NT2/D1 (cell line): ENCODE measurements at places on chromosomes 7 and 10.

GRCh38 chr10:128631801-128632241 lies 505.6 kb upstream of the MKI67 start:
- no peak for DNase-seq

GRCh38 chr10:30068492-30069223 lies 9.3 kb upstream of the JCAD start:
- DNase-seq: no peak

- no peak for DNase-seq
These were observed 159.8 kb downstream of the MAGI2 start for GRCh38 chr7:79293655-79294142.

DNA sequence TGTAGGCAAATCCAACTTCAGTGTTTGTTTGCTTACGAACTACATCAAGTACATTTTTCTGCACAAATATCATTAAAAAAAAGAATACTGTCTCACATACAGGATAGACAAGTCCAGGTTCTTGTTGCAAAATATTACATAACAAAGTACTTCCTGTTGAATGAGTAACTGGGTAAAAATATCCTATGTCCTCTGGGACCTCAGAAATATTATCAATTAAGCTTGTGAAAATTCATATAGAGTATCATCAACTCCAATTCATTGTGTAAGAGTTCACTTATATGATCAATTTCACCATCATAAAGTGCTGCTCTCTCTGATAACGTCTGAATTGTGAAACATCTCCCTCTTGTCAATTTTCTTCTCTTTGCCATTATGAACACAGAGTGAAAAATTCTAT lies 22.6 kb downstream of the HERC4 start:
- DNase-seq: no peak

GRCh38 chr10:95601116-95601719 lies 40.0 kb upstream of the SORBS1 start:
- peak; percentile 88 for DNase-seq

DNA sequence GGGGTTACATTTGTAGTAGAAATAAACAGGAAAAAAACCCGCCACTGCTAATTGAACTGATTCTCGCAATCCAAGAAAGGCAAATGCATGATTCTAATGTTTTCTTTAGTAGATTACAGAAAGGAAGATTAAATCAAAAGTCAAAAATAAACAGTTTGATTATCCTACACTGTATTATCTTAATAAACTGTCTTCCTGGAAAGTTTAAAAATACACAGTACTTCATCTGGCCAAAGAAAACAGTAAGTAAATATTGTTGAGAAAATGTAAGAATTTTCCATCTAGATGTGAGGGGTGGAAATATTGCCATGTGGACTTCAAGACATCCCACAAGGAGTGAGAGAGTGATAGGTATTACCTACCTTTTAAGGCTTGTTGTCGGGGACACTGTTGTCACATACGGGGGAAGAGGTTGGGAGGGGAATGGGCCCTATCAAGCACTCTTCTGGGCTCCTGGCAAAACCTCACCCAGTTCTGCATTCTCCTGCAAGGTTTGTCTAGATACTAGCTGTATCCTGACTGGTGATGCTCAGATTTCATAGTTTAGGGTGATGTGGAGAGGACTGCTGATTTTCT lies 17.8 kb downstream of the GRK5 start:
- DNase-seq: no peak

GRCh38 chr7:99096124-99096887 lies 47.6 kb downstream of the SMURF1 start:
- no peak for DNase-seq

DNA sequence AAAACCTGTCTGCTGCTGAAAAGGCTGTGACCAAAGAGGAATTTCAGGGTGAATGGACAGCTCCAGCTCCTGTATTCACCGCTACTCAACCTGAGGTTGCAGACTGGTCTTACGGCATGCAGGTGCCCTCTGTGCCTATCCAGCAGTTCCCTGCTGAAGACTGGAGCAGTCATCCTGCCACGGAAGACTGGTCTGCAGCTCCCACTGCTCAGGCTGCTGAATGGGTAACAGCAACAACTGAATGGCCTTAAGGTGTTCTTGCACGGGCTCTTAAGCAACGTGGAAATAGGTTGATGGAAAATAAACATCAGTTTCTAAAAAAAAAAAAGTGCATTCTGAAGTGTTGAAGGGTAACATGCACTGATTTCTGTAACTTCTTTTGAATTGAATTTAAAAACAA lies 82.3 kb downstream of the DAGLB start:
- DNase-seq: no peak

GRCh38 chr10:98169379-98169778 lies 34.9 kb downstream of the R3HCC1L start:
- no peak for DNase-seq

DNA sequence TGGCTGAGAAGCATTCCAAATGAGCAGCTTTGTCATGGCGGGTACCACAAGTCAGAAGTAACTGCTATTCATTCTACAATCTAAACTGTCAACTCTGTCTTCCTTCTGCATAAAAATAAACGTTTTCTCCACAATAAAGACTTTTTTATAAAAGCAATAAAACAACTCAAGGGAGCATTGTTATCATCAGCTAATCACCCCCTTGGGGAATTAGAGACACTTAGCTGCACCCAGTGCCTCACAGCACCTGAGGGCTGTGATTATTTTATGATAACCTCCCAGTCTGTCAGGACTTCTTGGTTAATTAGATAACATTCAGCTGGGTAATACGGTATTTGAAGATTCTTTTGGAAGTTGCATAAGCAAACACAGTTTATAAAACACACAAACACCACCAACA lies 155.6 kb downstream of the PPP1R3A start:
- no peak for DNase-seq

- DNase-seq: no peak
These were observed at the start of gene UNC5B for GRCh38 chr10:71212318-71213126. TSS of gene UNC5B (plus strand) at chr10:71212570. CDS start at chr10:71212986, 416 bp downstream.

GRCh38 chr10:92619368-92619767 lies 26.4 kb downstream of the KIF11 start:
- no peak for DNase-seq

DNA sequence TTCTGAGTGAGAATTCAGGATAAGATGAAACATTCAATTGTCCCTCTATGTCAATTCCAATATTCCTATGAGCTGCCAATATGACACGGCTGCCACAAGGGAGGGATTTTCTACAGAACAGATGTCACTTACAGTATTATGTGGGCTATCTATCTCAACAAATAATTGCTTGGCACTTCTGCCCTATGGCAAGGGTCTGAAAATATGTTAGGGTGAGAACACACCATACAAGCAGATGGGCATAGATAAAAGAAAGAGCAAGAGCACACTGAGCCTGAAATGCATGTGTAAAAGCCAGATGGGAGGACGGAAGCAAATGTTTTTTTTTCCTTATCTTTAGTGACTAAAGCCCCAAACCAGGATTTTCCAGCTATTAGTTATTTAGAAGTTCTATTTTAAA lies 70.1 kb upstream of the TFEC start:
- DNase-seq: no peak

DNA sequence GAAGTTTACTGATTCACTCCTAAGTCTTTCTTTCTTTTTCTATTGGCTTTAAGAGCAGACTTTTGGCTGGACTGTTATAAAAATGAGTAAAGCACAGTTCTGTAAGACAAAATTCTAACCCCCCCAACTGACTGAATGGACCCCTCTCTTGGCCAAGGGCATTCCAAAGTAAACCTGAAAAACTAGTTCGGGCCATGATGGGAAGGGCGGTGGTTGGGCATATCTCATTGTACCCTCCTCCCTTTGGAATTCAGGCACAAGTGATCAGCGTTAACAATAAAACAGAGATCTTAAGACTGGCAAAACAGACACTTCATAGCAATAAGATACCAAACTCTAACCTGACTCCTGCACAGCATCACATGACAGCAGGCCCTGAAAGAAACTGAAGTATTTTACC lies 6.1 kb upstream of the KIF20B start:
- no peak for DNase-seq

DNA sequence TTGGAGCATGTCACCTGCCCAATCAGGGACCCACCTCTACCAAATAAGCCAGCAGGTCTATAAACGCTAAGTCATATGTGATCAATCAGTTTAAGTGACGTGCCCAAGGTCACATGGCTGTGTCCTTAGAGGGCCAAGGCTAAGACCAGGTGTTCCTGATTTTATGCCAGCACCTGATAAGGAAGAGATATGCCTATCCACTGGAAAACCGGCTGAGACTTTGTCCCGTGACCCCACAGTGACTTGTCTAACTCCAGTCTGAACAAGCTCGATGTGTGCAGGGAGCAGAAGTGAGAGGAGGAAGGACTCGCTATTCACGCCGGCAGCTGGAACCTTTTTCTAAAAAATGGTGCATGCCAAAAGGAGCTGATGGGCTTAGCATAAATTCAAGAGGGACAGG lies 57.0 kb downstream of the PRKAG2 start:
- DNase-seq: no peak

DNA sequence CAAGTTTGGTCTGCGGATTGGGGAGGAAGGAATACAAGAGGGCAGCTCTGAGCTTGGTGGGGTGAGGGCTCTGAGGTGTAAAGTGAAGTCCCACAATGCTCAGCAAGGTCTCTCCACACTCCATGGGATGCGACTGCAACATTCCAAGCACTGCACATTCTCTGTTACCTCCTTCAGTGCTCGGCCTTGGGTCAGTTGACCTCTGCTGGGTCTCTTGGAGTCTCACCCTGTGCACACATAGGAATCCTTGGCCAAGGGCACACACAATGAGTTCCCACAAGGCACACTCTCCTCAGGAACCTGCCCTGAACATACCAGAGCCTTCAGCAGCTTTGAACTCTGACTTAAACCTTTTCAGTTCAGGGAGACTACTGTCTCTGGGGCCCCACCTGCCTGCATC lies 2.4 kb upstream of the WDFY4 start:
- DNase-seq: no peak

DNA sequence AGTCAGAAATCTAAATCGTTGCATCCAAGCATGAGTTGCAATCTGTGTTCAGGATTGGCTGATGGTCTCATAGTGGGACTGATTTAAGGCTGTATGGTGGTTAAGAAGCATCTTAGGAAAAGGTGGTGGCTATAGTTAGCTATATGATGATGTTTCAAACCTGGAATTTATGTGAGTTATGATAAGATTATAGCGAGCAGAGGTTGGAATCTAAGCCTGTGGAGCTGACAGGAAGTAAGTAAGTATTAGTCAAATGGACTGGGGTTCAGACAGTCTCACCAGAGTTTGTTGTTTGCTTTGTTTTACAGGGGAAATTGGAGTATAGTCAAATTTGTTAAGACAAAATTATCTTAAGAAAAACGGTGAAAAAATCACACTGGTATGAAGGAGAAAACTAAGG lies 56.7 kb downstream of the ANKRD7 start:
- no peak for DNase-seq

GRCh38 chr7:2350861-2351260 lies 3.8 kb upstream of the EIF3B start:
- DNase-seq: no peak

- no peak for DNase-seq
These were observed 9.5 kb upstream of the ASB4 start for GRCh38 chr7:95476072-95476847.

- no peak for DNase-seq
These were observed 1.3 kb downstream of the CYTH3 start for GRCh38 chr7:6271060-6271658.

- no peak for DNase-seq
These were observed at the start of gene BLNK for GRCh38 chr10:96271016-96271815. TSS of gene BLNK (minus strand) at chr10:96271569. CDS start at chr10:96271398, 171 bp downstream.

GRCh38 chr10:87654212-87654611 lies 5.5 kb upstream of the PAPSS2 start:
- no peak for DNase-seq

- no peak for DNase-seq
These were observed 697 bp upstream of the SNX13 start for GRCh38 chr7:17940951-17941431.

GRCh38 chr10:131851346-131851745 lies 49.5 kb upstream of the PPP2R2D start:
- no peak for DNase-seq

- DNase-seq: no peak
These were observed 53.9 kb downstream of the IMMP2L start for GRCh38 chr7:111508387-111508786.

DNA sequence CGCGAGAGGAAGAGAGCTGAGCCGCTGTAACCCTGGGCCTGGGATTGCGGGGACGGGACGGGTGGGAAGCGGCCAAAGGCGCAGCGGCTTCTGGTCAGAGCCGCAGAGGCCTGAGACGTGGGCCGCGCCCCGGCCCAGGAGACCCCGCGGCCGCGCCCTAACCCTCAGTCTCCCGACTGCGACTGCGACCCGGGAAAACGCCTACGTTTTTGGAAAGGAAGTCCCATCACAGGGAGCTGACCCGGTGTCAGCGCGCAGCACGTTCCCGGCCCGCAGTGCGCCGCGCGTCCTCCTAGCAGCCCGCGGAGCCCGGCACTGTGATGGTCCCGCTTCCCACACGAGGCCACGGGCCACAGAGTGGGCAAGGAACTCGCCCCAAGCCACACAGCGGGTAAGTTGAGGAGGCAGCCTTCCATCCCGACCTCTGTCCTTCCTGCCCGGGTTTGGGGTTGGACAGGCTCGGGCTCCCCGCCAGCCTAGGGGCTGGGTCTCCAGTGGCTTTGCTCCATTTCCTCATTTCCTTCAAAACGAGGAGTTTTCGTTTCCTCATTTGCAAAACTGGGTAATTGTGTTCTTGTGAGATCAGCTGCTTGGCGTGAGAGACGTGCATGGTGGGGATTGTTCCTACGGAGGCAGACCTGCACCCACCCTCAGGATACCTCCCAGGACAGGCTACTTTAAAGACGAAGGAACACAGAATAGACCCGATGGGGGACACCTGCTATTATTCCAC lies 1.2 kb downstream of the GPNMB start:
- no peak for DNase-seq

DNA sequence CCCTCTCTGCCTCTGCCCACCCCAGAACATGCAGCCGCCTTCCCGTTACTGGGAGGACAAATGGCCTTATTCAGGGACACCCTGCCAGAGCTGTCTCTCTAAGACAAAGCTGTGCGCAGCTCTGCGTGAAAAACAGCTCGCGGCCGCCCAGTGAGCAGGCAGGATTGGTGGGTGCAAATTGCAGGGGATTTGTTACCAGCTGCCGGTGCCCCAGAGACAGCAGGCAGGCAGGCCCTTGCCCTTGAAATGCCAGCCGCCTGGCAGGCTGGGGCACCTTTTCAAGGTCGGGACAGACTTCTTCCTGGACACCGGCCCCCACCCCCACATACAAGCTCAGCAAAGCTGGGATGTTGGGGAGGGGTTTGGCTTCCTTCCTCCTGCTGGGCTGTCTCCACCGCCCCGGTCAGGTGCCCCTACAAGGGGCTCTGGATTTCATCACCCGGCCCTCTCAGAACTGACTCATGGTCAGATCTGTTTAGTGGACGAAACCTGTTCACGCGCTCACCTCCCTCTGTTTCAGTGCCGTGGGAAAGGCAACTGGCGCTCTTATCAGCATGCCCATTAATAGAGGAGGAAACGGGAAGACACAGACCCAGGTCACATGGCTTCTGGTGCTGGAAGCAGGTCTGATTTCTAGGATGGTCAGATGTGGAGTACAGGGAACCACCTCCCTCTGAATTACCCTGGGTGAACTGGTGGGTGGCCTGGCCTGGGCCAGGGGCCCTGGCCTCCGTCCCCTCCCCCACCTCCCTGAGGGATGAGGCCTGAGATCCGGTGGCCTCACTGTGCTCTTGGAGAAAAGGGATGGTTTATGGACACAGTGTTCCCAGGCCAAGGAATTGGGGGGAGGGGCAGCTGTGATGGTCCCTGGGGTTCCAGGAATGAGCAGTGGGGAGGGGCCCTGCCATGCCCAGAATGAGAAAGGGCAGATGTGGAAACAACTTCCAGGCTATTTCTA lies 123.9 kb upstream of the PPIF start:
- no peak for DNase-seq

GRCh38 chr10:75922435-75922834 lies 491.0 kb downstream of the LRMDA start:
- DNase-seq: no peak

GRCh38 chr10:10796774-10797415 lies 220.8 kb upstream of the CELF2 start:
- DNase-seq: no peak

GRCh38 chr7:1990001-1990670 lies 242.6 kb downstream of the MAD1L1 start:
- no peak for DNase-seq
